ENCODE measurements at places on chromosomes 6 and 20.

- DNase-seq = peak; percentile 17
These were observed 133.0 kb downstream of the GPX5 start for GRCh38 chr6:28658475-28659249.

GRCh38 chr20:51276296-51276695, 253.4 kb upstream of the KCNG1 start:
- DNase-seq = no peak

DNA sequence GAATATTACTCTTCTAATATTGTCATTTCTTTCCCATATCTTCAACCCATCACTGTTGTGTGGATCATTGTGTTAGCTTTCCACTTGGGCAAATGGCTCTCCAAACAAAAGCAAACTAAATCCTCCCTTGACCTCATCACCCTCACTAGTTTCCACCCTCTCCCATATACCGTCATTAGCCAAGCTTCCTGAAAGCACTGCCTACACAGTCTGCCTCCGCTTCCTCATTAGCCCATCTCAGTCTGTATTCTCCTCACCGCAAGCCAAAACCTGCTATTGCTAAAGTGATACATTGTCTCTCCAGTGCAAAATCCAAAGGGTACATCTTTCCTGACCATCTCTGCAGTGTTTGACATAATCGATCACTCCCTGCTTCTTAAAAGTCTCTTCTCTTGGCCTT, 212.6 kb downstream of the CLIC5 start:
- no peak for DNase-seq

GRCh38 chr20:3477861-3478544, 7.2 kb downstream of the ATRN start:
- no peak for DNase-seq

- DNase-seq = peak; percentile 73
These were observed 19.4 kb downstream of the COL11A2 start for GRCh38 chr6:33172688-33173534.

DNA sequence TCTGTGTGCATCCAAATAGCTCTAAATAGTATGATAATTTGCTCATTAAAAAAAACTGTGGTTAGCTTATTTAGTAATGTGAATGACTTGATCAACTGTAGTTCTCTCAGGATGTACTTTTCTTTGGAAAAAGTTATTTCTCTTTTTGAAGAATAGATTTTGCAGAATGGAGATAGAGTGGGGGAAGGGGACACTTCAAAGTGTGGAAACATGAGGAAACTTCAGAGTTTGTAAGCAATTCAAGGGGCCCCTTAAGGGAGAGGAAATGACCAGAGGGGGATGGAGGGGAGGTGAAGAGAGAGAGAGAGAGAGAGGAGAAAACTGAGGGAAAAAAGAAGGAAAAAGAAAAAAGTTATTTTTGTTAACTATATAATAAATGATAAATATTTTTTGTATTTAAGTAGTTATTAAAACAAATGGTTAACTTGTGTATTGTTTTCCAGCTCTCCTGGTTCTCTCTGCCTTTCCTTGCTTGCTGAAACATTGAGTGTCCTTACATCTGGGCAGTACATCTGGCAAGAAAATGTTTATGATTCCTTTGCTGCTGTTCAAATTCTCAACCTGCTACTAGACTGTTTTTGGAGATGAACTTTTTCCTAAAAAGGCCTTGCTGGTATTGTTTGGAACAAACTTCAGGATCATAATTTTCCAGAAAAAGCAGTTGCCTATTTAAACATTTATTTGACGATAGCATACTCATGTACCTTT, 497.5 kb upstream of the CITED2 start:
- DNase-seq = no peak

DNA sequence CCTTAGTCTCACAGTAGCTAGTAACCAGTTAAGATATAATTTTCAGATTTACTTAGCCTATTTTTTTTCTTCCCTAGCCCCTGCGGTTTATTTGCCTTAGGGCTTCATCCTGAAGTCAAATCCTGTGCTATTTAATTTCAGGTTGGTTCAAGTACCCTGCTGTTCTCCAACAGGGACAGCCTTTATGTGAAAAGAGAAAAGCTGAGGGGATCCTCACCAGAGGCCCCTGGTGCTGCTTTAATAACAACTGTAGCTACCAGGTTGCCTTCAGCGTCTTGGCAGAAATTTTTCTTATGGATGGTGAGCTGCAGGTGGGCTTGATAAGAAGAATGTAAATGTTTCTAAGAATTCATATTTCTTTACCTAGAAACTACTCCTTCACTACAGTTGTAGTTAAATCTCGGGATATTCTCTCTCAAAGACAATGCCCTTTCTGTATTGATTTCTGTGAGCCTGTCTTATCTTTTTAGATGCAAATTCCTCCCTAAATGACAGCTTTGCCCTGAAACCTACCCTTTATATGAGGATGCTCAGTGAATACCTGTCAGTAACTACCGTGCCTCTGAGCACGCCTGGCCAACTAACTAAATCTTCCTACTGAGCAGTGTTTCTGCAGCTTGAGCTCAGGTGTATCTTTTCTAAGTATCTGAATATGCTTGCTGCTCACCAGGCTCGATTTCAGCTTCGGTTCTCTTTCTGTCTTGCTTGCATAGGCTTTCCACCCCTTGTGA, 320.5 kb downstream of the MMUT start:
- DNase-seq = no peak

- DNase-seq = no peak
These were observed 65.9 kb downstream of the VEGFA start for GRCh38 chr6:43835872-43836419.

GRCh38 chr6:106363401-106364138, 3.1 kb downstream of the CRYBG1 start:
- DNase-seq = no peak

- DNase-seq = no peak
These were observed 665.1 kb downstream of the RNF144B start for GRCh38 chr6:19052219-19052618.

DNA sequence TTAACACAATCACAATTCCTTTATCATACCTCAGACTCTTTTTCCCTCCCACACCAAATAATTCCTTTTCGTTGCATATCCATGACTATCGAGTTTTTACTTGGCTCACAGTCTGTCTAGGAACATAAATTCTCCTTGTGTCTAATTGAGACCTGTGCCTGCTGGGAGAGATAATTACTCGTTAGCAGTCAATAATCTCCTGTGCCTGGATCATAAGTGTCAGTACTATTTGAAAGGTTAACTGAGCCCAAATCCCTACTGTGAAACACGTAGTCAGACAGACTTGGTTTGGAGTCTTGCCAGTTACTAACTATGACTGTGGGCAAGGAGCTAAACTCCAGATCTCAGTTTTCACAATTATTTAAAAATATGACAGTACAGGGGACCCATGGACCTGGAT, 5.7 kb upstream of the CTNNBL1 start:
- no peak for DNase-seq

GRCh38 chr6:73710470-73710869, 14.5 kb downstream of the CD109 start:
- peak; percentile 92 for DNase-seq

DNA sequence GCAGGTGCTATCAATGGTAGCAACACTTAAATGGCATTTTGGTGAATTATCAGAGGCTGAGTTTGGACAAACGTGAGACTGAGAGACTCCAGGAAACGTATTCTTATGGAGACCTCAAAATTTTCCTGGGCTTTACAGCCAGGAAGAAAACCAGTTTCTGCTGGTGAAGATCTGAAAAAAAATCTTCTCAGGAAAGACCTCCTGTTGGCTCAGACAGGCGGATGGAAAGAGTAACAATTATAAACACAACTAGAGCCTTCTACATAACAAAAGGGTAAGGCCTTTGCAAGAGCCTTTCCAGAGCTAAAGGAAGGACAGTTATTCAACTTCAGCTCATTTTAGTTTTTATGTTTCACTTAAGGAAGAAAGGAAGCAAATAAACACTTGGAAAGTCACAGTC, 274.4 kb downstream of the THBS2 start:
- no peak for DNase-seq

DNA sequence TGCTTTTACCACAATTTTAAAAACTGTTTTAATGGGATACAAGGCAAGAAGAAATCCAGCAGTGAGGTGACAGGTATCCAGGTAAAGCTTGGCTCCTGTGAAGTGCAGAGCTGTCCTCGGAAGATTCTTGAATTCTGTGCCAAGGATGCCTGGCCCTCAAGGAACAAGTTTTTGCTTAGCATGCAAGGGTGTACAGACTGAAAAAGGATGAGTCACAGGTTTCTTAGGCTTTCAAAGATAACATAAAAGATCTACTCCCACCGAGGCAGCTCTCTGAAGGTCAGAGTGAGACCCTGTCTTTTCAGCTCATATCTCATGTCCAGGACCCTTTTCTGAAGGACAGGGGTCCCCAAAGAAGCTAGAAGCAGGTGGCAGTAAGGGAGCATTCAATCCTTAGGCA, 83.3 kb downstream of the CHD6 start:
- DNase-seq = no peak

GRCh38 chr20:18835466-18836256, 22.1 kb downstream of the SCP2D1 start:
- DNase-seq = no peak

- no peak for DNase-seq
These were observed 22.7 kb upstream of the POPDC3 start for GRCh38 chr6:105202486-105202885.

DNA sequence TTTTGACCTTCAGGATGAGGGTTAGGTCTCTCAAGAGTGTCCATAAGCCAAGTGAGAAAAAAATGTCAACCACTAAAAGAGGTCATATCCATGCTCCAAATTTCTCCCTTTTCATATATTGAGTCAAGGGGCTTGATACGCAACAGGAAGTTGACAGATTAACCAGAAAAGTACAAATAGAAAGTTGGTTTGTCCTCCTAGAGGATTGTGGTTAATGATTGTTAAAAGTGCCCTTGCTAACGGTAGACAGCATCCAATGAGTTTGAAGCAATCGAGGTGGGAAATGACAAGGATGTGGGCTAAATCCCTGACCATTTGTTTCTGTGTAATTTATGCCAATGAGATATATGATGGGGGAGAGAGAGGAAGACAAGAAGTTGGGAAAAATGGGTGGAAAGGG, 18.1 kb upstream of the HBS1L start:
- DNase-seq = no peak

- DNase-seq = no peak
These were observed 90.7 kb downstream of the PRL start for GRCh38 chr6:22206106-22206505.

DNA sequence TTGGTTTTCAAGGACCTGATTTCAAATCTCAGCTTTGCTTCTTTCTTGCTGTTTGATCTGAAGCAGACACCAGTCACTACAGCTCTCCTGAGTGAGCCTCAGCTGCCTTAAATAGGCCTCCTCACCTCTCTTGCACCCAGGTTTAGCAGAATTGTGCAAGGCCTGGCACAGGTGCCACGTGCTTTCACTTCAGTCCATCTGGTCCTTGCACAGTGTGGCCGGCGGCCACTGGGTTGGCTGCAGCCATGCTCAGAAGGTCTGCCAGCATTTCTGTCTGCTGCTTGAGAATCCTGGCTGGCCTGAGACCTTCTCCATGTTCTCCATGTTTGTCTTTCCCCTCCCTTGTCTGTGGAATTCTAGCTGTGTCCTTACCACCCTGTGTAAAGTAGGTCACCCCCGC, 14.5 kb upstream of the DAAM2 start:
- no peak for DNase-seq

DNA sequence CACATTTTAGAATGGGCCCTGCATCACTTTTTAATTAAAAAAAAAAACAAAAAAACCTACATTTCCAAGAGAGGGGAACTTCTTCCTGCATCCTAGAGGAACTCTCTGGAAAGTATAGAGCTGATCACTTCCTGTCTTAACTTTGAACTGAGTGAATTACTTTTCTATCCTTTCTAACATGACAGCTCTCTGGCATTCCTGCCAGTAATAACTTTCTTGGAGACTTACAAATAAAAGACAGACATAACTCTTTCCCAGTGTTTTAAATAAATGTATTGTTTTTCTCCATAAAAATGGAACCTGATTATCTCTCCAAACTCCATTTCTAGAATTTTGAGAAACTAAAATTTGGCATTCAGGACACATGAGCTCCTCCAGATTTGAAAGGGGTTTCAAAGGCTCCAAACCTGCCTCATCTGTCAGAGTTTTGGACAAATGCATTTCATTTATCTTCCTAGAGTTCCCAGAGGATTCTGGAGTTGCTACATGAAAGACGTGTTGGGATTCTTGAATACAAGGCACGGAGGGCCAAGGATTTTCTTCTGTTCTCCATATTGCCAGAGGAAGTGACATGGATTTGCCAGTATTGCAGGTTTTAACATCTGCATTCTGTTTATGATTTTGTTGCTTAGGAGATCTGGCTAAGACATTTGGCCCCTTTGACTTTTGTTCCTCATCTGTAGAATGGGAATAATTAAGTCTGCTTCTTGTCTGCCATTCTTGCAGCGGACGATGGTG, 2.0 kb upstream of the SMOC2 start:
- DNase-seq = no peak

DNA sequence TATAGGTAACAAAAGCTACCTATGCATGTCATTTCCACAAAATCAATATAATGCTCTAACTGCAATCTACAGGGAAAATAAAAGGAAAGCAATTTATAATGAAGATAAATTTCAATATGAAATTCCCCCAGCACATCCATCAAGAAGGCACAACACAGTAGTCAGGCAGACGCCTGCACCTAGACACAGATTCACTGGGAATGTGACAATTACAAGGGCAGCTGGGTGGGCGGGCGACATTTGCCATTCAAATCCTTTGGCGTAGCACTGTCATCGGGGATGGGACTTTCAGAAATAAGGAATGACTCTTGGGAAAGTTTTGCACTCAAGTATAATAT, 60.4 kb downstream of the SULF2 start:
- DNase-seq = no peak

GRCh38 chr6:80104520-80104919, 2.0 kb upstream of the BCKDHB start:
- no peak for DNase-seq

All from RWPE1 (cell line).